ENCODE measurements at places on chromosomes 7 and 10.

GRCh38 chr7:123666492-123666891 lies 10.8 kb downstream of the LMOD2 start:
- no peak for DNase-seq

DNA sequence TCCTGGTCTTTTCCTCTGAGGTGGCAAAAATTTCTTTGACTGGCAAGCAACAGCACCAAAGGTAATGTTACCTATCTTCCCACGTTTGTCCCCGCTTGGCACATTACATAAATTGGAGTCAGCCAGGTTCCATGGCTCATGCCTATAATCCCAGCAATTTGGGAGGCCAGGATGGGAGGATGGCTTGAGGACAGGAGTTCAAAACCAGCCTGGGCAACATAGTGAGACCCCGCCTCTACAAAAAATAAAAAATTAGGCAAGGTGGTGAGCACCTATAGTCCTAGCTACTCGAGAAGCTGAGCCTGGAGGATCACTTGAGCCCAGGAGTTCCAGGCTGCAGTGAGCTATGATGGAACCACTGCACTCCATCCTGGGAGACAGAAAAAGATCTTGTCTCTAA lies 139.5 kb downstream of the IDE start:
- no peak for DNase-seq

GRCh38 chr7:50534690-50535290 lies 30.4 kb downstream of the DDC start:
- peak; percentile 75 for DNase-seq

- no peak for DNase-seq
Measured at GRCh38 chr7:140060788-140061606, 1.8 kb downstream of the PARP12 start.

DNA sequence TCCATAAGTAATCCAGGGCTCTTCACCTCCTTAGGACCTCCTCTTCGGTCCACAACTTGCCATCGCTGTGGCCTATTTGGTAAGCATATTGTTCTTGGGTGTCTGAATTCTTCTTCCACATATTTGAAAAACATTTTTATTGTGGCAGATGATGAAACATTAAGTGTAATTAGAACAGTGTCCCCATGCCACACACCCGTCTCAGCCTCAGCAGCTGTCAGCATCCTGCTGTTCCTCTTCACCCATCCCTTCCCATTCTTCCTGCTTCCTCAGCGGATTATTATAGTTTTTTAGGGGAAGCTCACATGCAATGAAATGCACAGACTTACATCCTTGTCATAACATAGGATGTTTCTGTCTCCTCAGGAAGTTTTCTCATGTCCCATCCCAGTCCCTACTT lies 20.1 kb downstream of the TDRD1 start:
- DNase-seq, result no peak

- no peak for DNase-seq
Measured at GRCh38 chr10:45453639-45454255, 79.7 kb downstream of the ALOX5 start.

GRCh38 chr10:15985690-15986089 lies 125.4 kb upstream of the MINDY3 start:
- no peak for DNase-seq

DNA sequence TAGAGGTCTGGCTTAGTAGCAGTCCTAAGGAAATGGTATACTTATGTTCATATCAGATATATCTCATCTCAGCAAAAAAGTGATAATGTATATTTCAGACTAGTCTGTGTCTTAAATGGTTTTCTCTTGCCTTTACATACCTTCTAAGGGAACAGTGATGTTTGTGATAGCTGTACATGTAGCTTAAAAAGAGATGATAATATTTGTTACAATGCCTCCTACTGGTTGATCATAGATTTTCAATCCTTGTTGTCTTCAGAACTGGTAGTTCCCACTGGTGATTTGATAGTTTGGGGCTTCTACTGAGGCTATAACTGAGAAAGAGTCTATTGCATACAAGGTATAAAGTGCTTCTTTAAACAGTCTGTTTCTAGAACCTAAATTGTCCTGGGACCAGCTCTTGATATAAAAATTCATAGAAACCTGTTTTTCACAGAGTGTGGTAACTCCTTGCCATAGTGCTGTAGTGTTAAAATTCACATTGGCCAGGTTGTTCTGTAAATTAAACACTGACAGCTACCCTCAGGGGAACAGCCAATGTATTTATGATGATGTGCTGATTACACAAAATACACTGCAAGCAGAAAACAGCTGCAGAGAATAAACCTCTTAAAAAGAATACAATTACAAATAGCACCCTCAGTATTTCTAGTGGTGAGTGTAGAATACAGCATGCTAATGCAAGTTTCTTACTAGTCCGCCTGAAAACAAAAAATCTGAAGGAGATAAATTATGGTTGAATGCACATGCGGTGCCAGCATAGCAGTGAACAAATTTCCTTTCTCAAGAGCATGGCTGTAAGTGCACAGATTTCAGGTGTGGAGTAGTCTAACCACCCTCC lies 90.3 kb downstream of the BTRC start:
- DNase-seq, result no peak

DNA sequence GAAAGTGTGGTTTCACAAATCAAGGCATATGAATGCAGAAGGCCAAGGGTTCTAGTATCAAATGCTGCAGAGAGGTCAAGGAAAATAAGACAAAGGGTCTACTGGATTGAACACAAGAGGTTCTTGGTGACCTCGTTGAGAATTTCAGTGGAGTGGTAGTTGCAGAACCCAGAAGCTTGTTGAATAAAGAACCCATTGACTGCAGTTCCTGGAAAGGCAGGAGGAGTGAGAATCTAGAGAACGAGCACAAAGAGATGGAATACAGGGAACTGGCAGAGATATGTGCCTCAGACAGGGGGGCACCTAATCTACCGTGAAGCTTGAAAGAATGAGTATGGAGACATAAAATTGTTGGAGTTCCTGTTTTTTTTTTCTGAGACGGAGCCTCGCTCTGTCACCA lies 3.5 kb upstream of the SEPTIN7 start:
- no peak for DNase-seq

GRCh38 chr10:43869669-43870322 lies 221.1 kb upstream of the ZNF32 start:
- no peak for DNase-seq

GRCh38 chr7:120404042-120404441 lies 131.1 kb downstream of the KCND2 start:
- DNase-seq, result no peak

- no peak for DNase-seq
Measured at GRCh38 chr7:113015034-113015645, 71.5 kb downstream of the GPR85 start.

DNA sequence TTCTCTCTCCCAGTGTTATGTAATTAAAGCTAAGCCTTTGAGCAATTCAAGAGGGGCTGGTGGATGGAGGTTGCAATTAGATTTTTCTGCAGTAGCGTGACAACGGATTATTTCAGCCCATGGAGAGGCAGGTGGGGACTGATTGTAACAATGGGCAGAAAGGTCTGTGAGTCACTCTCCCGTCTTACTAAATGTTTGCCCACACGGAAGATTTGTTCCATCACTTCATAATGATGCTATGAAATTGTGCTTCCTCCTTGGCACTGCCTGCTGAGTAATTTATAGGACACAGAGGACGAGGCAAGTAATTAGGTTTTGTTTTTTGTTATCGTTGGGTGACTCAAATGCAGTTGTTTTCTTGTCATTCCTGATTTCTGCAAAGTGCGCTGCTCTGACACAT lies 594.5 kb upstream of the DPP6 start:
- DNase-seq, result no peak

GRCh38 chr10:77016855-77017254 lies 620.8 kb downstream of the KCNMA1 start:
- no peak for DNase-seq

- DNase-seq, result no peak
Measured at GRCh38 chr10:119272736-119273135, 65.4 kb downstream of the GRK5 start.

DNA sequence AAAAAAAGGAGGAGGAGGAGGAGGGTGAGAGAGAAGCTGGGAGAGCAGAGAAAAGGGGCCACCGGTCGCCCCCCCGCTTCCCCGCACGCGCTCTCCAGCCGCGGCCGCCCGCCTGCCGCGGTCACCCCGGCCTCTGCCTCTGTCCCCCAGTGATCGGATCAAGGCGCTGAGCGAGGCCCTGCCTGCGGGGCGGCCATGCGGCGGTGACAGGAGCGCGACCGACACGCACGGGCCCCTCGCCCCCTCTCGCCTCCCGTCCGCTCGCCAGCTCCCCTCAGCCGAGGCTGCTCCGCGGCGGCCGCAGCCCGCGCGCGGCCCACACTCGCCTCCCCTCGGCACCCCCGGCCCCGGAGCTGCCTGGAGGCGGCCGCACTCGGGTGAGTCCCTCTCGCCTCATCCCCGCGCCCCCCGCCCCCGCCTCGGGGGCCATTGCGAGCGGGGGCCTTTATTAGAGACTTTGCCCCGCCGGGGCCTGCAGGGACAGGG lies at the start of gene GTF2I:
TSS of gene GTF2I (plus strand) at position 27 of the 486 bp plus-strand sequence. CDS start 31,411 bp downstream, outside the sequence.
- no peak for DNase-seq

GRCh38 chr7:23105086-23105643 lies 420 bp upstream of the KLHL7 start:
- DNase-seq, result no peak

DNA sequence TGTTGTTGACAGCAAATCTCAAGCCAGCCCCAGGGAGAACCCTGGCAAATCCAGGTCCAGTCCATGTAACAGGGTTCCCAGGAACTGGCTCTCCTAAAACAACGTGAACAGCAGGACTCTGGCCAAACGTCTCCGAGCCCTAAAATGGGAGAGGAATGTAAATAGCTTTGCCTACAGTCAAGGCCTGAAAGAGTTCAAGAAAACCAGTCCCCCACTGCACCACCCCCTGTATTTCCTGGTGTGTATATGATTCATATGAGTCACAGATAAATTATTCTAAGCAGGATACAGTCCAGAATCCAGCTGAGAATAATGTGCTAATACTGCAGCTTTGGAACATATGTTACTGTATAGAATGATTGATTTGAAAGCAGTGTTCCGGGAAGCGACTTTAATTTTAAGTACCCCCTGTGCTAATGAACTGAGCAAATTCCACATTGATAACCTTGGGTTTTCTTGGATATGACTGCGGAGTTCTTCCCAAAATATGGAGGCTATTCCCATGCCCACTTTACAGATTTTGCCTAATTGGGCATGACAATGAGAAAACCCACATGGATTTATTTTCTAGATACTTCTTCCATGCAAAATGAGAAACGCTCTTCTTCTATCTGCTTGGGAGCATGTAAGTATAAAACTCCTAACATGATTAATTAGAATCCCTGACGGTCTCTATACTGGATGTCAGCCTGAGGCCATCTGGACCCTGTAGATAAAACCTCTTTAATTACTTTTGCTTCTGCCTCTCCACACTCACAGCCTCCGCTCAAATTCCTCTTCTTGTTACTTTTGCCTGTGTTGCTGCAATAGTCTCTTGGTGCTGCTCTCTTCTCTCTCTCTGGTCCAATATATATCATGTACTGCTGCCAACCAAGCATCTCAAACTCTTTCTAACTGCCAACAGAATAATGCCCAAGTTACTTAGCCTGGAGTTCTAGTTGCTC lies 50.2 kb downstream of the LAMB4 start:
- no peak for DNase-seq

DNA sequence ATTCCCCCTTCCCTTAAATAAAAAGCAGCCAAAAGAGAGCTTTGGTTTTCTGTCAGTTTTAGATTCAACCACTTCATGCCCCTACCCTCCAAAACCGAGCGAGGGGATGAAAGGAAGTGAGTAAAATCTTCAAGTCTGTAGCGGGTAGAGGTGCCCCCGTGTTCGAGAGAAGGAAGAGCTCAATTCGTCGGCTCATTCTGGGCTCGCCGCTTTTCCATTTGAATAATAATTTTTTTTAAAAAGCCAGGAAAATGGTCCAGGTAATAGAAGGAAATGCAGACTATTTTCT lies 436.2 kb upstream of the GALNT17 start:
- no peak for DNase-seq

DNA sequence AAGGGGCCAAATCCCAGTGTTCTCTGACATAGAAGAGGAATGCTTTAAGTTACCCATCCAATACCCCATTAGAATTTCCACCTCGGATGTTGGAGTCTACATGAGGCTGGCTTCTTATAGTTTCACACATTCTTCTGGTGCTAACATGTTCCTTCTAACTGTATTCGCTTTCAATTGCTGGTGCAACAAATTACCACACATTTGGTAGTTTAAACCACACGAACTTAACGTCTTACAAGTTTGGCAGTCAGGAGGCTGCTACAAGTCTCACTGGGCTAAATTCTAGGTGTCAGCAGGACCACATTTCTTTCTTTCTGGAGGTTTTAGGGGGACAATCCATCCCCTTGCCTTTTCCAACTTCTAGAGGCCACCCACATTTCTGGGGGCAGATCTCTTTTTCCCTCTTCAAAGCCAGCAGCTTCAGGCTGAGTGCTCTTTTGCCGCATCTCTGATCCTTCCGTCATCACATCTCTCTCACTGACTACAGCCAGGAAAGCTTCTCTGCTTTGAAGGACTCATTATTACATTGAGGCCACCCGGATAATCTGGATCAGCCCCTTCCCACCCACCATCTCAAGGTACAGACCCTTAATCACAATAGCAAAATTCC lies 5.1 kb upstream of the MACC1 start:
- DNase-seq, result no peak

DNA sequence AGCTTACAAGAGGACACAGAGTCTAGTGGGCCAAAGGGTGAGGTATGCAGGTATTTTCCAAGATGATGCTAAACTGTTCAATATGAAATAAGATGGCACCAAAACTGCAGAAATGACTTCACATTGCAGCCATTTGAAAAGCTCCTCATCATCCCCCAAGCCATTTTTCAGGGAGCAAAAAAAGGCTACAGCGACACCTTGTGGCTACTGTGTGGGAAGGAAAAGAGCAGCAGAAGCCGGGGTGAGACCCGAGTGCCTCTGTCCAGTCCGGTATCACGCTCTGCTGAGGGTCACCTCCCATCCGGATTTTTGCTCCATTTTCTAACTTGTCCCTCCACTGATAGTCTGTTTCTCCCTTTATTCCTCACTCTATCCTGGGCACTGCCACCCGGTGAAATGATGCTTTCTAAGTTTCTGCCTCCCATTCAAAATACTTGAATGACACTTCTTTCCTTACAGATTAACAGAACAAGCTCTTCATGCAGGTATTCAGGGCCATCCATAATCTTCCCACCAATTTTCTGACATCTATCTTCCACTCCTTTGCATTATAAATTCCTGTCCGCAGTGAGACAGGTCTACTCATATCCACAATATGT lies 220.2 kb downstream of the DGKI start:
- no peak for DNase-seq

DNA sequence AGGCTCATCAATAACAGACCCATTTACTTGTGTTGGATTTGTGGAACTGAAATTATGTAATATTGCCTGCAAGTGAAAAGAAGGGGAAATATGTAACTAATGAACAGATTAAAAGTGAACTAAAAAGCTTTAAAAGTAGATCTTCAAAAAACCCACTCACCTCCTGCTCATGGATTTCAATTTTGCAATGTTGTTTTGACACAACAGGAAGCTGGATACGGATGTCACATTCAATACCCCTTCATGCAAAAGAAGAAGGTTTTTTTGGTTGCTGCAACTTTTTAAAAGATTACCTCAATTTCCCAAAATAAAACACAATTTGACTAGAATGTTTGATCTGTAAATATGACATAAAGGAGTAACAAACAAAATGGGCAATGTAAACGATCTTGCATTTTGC lies 3.3 kb downstream of the MKI67 start:
- DNase-seq, result no peak

Data from GOT3 (cell line).